ENCODE measurements at places on chromosomes 16 and 17.

GRCh38 chr17:73749928-73750605 is 105.8 kb upstream of the SDK2 start:
- DNase-seq, result no peak

DNA sequence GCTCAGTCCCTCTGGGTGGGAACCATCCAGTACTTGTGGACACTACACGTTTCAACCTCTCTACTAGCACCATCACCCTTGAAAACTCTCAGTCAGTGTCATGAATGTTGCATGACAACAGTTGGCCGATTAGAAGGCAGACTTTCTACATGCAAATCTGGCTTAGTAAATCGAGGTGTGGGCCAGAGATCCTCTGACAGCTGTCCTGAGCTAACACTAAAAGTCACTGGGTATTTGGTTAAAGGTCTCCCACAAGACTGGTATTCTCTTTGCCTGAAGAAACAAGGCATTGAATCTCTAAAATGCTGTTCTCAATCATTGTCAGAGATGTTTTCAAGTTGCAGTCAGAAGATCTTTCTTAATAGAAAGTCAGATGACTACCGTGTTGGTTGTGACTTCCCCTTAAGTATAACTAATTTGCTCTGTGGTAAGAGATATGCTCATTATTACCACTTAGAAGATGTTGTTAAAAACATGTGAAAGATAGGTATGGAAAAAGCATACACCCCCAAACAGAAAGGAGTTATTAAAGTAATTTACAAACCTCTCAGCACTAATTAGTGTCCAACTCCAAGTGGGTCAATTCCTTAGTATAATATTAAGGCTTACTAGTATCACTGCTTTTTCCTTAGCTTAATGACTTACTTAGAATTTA is 62.3 kb downstream of the WNT3 start:
- DNase-seq, result no peak

DNA sequence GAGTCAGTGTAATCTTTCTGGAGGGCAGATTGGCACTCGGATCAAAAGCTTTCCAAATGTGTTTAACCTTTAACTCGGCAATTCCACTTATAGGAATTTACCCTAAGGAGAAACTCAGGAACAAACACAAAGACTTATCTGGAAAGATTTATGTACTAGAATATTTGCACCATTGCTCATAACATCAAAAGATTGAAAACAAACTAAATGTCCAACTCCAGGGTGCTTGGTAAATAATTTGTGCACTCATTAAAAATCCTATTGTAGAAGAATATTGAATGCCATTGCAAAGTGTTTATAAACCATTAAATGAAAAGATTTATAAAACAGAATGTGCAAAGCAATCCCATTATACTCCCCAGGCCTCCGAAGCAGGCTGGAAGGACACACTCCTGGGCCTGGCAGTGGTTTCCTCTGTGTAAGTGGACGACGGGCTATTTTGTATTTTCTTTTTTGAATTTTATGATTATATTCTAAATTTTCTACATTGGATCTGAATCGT is 18.7 kb upstream of the RBFOX3 start:
- DNase-seq, result no peak

- no peak for DNase-seq
Observed at GRCh38 chr16:19835196-19835595, 49.5 kb downstream of the GPRC5B start.

GRCh38 chr17:36777118-36777517 is 160.2 kb upstream of the LHX1 start:
- no peak for DNase-seq

GRCh38 chr17:49125449-49125848 is 7.1 kb upstream of the B4GALNT2 start:
- DNase-seq, result no peak

DNA sequence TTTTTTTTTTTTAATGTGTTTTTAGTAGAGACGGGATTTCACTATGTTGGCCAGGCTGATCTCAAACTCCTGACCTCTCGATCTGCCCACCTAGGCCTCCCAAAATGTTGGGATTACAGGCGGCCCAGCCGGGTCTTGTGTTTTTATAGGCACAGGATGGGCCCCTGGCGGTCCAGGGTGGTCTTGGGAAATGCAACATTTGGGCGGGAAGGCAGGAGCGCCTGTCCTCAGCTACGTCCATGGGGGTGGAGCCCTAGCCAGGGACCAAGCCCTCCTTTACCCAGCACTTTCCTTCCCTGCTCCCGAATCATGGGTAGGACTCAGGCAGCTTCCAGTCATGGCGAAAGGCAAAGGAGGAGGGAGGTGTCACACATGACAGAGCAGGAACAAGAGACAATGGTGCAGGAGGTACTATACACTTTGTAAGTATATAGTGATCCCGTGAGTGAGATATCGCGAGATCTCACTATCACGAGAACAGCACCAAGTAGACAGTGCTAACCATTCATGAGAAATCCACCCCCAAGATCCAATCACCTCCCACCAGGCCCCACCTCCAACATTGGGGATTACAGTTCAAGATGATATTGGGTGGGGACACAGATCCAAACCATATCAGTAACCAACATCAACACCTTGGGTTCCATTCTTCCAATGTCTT is 226.7 kb upstream of the WSCD1 start:
- DNase-seq, result no peak

DNA sequence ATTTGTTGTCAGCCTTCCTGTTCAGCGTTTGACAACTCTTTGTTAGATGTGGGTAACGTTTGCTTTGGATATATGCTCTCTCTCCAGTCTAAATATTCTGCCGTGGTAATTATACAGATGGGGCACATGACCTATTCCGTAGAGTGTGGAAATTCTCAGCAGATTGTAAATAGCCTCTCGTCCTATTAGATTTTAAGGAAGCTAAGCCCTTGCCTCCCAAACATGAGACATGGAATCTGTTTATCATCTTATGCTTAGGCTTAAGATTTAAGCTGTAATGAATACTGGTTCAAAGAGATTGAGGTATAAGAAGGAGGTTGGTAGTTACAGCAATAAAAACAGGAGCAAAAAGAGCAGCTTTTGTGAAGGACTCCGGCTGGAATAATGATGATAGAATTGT is 87.4 kb downstream of the RBFOX1 start:
- DNase-seq, result no peak

- DNase-seq, result no peak
Observed at GRCh38 chr16:1019231-1020090, 37.9 kb downstream of the SOX8 start.

DNA sequence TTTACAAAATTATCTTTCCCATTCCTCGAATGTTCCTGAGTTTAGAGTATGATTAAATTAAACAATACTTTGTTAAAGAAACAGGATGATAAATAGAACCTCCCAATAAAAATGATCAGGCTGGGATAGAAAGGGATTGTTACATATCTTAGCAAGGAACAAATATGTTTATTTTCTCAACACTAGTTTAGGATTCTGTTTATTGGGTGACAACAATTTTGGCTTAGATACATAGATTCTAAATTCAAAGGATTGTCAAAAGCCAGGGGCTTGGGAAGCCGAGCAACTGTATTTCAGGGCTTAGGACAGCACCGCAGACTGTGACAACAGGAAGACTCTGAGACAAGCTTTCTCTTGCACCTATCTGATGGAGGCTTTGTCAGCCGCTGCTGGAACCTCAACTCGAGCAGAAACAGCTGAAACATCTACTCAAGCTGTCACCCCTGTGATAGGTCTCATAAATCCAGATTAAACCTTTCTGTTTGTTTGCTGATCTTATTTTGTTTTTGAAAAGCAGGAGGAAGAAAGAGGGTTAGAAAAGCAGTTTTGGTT is 562.8 kb upstream of the ZFHX3 start:
- DNase-seq, result no peak

DNA sequence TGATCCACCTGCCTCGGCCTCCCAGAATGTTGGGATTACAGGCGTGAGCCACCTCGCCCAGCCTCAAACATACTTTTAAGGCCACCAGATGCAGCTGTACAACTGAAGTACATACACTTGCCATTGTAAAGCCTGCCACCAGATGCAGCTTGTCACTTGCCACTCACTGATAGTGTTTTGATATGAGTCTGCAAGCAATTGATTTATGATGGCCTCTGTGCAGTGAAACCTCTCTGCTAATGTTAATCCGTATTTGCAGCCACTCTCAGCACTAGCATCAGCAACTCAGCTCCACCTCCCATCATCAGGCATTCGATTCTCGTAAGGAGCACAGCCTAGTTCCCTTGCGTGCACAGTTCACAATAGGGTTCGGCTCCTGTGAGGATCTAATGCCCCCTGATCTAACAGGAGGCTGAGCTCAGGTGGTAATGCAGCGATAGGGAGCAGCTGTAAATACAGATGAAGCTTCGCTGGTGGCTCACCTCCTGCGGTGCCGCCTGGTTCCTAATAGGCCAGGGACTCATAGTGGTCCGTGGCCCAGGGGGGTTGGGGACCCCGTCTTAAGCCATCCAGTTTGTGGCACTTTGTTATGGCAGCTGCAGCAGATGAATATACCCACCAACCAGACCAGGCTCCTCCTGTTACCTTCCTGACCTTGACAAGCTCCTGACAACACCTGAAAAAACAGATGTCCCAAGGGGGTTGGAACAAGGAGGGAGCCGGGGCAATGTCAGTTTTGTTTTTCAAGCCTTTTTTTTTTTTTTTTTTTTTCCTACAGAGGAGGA is 1.3 kb upstream of the HERPUD1 start:
- DNase-seq, result peak; percentile 58

- DNase-seq, result no peak
Observed at GRCh38 chr16:8682551-8683259, 8.3 kb downstream of the ABAT start.

DNA sequence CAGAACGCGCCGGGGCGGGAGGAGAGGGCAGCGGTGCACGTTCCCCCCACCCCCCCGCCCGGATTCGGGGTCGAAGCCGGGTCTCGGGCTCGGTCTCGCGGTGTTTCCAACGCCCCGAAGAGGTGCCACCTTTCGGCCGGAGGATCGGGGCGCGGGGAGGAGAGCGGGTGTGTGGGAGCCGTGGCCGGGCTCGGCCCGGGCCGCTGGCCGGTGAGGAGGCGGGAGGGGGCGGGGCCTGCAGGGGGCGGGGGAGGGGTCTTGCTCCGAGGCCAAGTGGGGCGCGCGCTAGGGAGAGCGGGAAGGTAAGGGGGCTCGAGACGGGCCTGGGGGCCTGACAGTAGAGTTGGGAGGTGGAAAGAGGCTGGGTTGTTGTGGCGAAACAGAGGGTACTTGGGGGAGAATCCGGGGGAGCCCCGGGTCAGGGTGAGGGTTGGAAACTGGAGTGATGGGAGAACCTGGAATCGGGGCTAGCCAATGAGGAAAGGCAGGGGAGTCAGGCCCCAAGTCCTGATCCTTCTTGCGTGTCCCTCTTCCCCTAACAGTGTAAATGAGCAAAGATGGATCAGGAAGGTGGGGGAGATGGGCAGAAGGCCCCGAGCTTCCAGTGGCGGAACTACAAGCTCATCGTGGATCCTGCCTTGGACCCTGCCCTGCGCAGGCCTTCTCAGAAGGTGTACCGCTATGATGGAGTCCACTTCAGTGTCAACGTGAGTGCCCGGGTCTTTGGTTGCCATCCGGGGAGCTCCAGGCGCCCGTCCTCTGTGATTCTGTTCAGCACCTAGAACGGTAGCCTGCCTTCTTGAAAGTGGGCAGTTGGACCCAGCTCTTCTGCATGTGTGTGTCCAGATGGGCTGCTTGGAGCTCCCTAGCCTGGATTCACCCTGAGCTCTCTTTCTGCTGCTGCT is 873 bp downstream of the SETD1A start:
- peak; percentile 66 for DNase-seq
